Activated CD4-positive, alpha-beta T cell treated with anti-CD3 and anti-CD28 coated beads, Interleukin-2, amount 10 ng/mL, durations not matched to agents 24 days and 14 days (primary cell): ENCODE measurements at places on chromosomes 6 and 20.

GRCh38 chr6:111625461-111626391, 20.0 kb upstream of the TRAF3IP2 start:
- DNase-seq, result no peak

- no peak for DNase-seq
Observed at GRCh38 chr6:157488716-157489118, 107.7 kb downstream of the ZDHHC14 start.

GRCh38 chr6:56761651-56762050, 119.0 kb upstream of the DST start:
- DNase-seq, result no peak

DNA sequence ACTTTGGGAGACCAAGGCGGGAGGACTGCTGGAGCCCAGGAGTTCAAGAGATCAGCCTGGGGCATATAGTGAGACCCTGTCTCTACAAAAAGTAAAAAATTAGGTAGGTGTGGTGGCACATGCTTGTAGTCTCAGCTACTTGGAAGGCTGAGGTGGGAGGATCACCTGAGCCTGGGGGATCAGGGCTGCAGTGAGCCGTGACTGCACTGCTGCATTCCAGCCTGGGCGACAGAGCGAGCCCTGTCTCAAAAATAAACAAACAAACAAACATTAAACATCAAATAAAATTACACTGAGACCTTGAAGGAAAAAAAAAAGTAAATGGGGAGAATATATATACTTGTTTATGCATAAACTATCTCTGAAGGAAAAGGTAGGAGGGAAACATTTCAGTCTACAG, 387.8 kb downstream of the ZFAND3 start:
- DNase-seq, result no peak
